ENCODE measurements at places on chromosomes 2 and 18.

DNA sequence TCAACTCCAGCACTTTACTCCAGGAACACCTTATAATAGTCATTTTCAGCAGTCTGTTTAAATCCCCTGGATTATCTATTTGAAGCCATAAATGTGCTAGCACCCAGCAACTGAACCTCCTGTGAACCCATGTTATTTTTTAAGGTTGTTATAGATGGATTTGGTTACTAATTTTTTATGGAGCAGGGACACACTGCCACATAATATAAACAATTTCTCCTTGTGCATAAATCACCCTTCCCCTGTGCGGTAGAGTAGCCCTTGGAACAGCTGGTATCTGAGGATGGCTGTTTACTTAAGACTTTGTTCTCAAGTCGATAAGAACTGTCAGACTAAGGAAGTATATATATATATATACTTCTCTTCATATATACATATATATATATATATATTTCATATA, 367.4 kb downstream of the EPHA4 start:
- no peak for DNase-seq

DNA sequence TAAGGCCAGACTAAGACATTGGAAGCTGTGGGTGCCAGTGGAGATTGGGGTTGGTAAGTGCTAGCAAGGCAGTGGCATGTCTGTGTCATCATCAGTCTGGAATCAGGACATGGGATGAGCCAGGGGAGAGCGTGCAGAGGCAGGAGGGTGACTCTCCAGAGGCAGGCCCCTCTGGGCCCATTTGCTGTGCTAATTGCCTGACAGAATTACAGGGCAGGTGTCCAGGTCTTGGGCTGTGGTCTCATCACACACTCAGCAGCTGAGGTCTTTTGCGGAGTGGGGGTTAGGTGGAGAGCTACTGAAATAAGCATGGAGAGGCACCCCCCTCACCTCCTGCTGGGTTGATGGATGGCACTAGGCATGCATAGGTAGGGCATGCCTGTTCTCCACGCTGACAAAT, 57.4 kb downstream of the CELF4 start:
- no peak for DNase-seq

DNA sequence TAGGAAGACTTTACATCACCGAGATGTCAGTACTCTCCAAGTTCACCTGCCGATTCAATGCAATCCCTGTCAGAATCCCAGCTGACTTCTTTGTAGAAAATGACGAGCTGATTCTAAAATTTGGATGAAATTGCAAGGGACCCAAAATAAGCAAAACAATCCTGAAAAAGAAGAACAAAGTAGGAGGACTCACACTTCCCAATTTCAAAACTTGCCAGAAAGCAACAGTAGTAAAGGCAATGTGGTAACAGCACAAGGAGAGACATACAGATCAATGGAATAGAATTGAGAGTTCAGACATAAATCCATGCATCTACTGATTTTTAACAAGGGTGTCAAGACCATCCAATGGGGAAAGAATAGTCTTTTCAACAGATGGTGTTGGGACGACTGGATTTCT, 52.2 kb downstream of the SMAD7 start:
- DNase-seq = no peak

DNA sequence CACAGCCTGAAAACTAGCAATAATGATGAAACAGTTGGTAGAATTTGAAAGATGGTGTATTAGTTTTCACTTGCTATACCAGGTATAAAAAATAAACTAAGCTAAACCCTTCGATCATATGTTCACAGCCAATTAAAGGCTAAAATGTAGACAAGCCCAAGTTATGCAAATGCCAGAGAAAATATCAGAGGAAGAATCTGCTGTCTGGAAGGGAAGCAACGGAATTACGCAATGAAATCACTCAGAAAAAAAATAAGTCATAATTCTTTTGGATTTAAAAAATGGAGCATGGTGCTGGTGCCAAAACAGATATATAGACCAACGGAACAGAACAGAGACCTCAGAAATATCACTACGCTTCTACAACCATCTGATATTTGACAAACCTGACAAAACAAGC, 108.3 kb downstream of the ARL4C start:
- DNase-seq = no peak
